ENCODE measurements at places on chromosomes 5 and 9. TPM values are rescaled to one million over a fixed set of nuclear protein-coding genes. Genes with fewer than 3 reads are reported as not detected.

Gene PTGDS
- polyA plus RNA-seq: 1.7 TPM

Gene MTRR
- polyA plus RNA-seq: 33.1 TPM

Gene TAS2R1
- polyA plus RNA-seq: not detected

Gene SPINK13
- polyA plus RNA-seq: not detected

Gene GM2A
- polyA plus RNA-seq: 18.5 TPM

Gene MARCHF11
- 0.30 TPM for polyA plus RNA-seq

DNA sequence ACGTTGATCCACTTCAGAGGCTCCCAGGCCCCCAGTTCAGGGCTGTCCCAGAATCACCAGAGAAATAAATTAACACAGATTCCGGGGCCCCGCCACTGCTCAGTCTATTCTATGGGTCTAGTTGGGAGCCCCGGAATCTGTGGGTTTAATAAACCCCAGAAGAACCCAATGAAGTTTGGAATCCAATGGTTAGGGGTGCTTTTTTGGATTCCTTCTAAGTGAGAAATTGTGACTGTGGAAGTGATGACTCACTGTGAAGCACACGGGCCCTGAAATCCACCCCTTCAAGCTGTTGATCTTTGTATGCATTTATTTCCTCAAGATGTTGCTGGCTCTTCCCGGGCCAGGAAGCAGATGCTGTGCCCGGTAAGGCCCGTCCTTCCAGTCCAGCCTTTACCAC lies 57.3 kb upstream of the SLC28A3 start:
- DNase-seq: no peak

GRCh38 chr5:35781181-35781790 lies 75.4 kb upstream of the IL7R start:
- no peak for DNase-seq

DNA sequence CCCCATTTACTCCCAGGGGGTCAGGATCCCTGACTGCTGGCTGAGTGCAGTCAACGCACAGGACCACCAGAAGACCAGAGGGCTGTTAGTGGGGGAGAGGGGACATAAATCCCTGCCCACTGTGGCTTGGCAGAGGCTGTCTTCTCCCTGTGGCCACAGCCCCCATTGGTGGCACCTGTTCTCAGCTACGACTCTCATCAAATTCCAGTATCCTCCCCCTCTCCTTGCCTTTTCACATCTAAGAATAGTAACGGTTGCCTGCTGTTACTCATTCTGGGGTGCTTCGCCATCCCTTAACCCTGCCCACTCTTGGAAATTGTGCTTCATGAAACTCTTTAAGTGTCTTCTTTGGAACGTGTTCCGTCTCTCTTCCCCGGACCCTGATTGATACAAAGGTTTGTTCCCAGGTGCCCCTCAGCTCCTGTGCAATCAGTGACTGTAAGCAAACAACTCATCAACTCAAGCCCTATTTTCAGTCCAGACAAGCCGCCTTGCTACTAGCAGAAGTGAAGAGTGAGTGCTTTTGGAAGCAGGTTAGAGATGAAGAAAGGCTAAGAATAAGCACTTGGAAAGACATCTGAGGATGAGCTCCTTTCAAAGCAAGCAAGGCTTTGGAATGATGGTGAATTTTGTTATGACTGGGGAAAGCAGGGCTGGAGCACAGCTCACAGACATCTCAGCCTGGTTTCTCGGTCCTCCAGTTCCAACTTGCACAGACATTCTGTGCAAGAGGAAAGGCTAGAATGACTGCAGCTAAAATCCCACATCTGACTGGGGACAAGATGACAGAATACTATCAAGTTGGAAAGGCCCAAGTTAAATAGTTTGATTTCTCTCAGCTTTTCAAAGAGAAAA lies 22.9 kb upstream of the DENND1A start:
- DNase-seq: no peak

- no peak for DNase-seq
Observed at GRCh38 chr5:66553916-66554575, 42.1 kb upstream of the MAST4 start.

GRCh38 chr5:149453618-149454415 lies 74.7 kb upstream of the IL17B start:
- DNase-seq: no peak

DNA sequence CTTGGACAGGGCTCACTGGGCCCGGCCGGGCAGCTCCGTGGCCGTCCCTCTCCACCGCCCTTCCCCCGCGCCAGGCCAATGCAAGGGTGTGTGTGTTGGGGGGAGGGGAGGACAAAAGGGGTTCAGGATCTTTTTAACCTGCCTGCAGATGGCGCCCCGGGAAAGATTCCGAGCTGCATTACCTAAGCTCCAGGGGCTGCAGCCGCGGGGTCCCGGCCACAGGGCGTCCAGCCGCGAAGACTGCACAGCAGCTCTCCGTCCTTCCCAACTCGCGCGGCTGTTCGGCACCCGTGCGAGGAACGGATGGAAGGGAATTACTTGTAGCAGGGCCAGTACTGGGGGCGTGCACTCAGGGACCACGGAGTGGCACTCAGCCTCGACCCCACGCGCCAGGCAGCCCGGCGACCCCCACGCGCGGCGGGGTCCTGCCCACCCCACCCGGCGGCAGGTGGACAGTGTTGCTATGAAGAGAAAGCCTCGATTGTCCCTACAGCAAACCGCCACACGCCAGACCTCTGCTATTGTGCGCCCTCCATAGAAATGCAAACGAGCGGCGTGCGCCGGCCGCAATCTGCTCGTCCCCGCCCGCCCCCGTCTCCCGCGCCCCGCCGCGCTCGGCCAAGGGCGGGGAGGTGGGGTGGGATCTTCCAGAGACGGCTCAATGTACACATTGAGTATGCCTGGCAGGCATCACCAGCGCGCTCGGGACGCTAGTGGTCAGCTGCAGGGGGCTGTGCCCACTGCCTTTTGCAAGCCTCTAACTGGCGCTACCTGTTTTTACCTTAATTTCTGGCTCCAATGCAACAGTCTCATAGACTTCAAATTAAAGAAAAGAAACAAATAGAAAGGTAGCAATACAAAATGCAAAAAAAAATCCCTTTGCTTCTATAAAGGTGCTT lies 796 bp upstream of the GADD45G start:
- peak; percentile 93 for DNase-seq

- DNase-seq: no peak
Observed at GRCh38 chr5:83839788-83840187, 119.1 kb upstream of the HAPLN1 start.

GRCh38 chr9:116027951-116028350 lies 125.6 kb upstream of the PAPPA start:
- no peak for DNase-seq

DNA sequence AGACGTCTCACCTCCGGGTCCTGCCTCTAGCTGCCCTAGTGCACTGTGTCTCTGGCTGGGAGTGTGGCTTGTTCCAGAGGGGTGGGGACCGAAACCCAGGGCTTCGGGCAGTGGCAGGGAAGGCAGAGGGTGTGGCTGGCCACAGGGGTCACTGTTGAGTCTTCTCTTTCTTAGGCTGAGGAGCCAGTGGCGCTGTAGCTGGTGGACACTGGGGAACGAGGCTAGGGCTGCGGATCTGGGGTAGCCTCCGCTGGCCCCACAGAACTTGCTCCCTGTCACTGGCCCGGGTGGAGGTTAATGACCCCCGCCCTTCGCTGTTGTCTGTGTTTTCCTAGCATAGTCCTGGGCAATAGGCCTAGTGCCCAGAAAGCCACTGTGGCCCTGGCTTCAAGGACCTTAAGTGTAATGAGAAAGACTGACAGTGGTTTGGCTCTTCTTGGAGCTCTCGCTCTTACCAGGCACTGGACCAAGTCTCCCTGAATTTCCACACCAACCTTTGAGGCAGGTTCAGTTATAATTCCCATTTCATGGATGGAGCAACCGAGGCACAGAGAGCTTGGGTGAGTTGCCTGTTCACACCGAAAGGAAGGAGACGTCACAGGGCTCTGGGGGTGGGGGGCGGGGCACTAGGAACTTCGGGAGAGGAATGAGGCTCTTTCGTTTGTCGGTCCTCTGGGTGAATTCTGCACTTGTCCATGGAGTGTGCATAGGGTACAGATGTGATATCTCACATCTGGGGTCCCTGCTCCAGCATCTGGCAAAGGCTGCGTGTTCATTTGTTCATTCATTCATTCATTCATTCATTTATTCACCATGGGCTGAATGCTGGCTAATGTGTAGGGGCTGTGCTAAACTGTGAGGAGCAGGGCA lies 4.8 kb upstream of the IER5L start:
- DNase-seq: no peak

GRCh38 chr9:133641396-133641655 lies 5.2 kb downstream of the DBH start:
- DNase-seq: no peak

DNA sequence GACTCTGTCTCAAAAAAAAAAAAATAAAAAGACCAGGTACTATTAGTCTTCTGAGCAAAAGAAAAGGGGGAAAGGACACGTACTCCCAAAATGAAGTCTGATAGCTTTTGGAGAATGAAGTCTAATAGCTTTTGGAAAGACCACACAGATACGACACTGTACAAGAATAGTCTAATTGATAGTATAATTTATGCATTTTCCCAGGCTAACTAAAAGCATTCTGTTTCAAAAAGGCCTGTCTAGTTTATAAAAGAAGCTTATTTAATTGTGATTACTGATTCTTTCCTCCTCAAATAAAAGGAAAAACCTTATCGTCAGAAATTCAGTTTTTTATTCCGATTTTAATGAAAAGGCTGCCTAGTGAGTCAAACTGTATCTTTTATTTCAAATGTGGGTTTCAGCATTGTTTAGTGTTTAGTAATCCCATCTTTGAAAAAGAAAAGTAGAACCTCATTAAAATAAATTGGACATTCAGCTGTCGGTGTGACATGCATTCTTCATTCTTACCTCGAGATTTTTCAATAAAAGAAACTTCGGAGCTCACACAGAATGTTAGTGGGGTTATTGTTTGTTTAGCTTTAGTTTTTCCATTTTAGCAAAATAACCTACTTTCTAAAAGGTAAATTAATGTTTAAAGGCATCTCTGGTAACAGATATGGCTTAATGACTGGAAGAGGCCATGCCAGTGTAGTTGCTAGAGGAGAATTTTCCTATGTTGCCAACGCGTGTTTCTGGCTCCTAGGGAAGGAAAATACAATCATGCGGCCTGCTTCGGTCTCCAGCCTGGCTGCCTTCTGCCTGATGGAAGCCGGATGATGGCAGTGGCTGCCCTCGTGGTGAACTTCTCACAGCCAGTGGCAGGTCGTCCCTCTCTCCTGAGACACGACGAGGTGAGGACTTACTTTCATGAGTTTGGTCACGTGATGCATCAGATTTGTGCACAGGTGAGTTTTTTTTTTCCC lies 70.0 kb downstream of the NLN start:
- DNase-seq: no peak

DNA sequence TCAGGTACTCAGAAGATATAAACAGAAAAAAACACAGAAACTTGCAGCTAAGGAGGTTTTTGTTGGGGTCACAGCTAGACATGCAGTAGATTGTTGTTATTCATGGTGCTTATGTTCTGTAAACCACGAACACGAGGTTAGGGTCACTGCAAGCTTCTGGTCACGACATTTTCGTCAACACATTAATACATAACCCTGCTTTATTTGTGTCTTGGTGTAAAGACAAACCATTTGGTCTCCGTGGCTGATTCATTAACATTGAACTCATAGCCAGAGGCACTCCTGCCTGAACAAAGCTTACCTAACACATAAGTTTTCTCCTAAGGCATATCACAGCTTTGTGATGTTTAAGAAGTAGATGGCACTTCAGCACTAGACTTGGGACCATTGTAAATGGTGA lies 16.9 kb downstream of the TEK start:
- no peak for DNase-seq

Data from H1 (cell line).